ENCODE measurements at places on chromosomes 5 and 9. TPM values are rescaled to one million over a fixed set of nuclear protein-coding genes. Genes with fewer than 3 reads are reported as not detected.

GRCh38 chr9:85276741-85277140 is 465.0 kb downstream of the AGTPBP1 start:
- no peak for DNase-seq
- no peaks in the 10 kb centered on the region for H3K36me3 ChIP-seq
- no peak overlapping the region for H3K4me3 ChIP-seq
- H3K27me3 ChIP-seq: no peaks in the 10 kb centered on the region
- H3K4me1 ChIP-seq: no peaks in the 10 kb centered on the region
- no peak overlapping the region for H3K27ac ChIP-seq

The PPP6C gene
- 10.8 TPM for total RNA-seq

The IL5 gene
- total RNA-seq: not detected

The GDA gene
- not detected for total RNA-seq

DNA sequence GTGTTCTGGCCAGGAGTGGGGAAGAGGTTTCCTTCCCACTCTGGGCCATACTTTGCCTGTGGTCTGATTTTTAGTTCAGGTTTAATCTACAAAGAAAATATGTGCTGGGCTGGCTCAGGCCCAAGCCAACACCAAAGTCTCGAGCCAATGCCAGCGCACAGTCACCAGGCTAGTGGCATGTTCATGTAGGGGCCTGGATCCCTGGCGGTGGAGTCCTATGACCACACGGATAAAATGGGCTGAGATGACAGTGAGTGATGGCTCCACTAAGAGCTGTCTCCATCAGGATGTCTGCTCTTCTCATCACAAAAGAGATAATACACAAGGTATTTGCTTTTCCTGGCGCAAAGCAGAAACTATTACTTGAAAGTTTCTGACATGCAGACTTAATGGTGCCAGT is 92.9 kb upstream of the PTPN3 start:
- no peak overlapping the region for H3K4me3 ChIP-seq
- H3K4me1 ChIP-seq: no peaks in the 10 kb centered on the region
- no peak overlapping the region for H3K27ac ChIP-seq
- DNase-seq: no peak

- H3K4me3 ChIP-seq: no peak overlapping the region
- H3K27ac ChIP-seq: no peak overlapping the region
- DNase-seq: no peak
- H3K4me1 ChIP-seq: no peaks in the 10 kb centered on the region
- H3K36me3 ChIP-seq: no peaks in the 10 kb centered on the region
These were observed 432.3 kb upstream of the DAB2 start for GRCh38 chr5:39857041-39857440.

The IFNA21 gene
- total RNA-seq: not detected

- DNase-seq: no peak
- no peak overlapping the region for H3K27ac ChIP-seq
- no peak overlapping the region for H3K4me3 ChIP-seq
- no peaks in the 10 kb centered on the region for H3K36me3 ChIP-seq
- H3K4me1 ChIP-seq: no peaks in the 10 kb centered on the region
- no peaks in the 10 kb centered on the region for H3K27me3 ChIP-seq
These were observed 377.6 kb downstream of the BRINP1 start for GRCh38 chr9:118991366-118992285.

DNA sequence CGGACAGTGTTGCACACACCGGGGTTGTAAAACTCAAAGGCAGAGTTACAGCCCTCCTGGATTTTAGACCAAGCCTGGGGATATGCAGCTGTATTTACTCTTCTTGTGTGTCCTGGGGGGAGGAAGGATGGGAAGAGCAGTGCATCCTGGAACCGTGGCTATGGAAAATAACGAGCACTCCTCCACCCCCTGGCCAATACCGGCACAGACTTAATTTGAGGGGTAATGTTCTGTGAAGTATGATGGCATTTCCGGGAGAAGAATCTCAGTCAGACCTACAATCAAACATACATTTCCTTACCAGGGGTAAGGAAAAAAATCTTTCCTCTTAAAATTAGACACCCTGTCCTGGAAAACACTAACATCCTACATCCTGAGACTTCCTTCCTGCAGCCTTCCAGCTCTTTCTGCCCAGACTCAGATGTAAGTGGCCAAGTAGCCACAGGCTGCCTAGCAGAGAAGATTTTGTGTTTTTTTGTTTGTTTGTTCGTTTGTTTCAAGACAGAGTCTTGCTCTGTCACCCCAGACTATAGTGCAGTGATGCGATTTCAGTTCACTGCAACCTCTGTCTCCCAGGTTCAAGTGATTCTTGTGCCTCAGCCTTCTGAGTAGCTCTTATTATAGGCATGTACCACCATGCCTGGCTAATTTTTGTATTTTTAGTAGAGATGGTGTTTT is 11.0 kb upstream of the ERMP1 start:
- H3K4me3 ChIP-seq: peak overlapping the region; percentile 5
- peak overlapping the region; percentile 63 for H3K27ac ChIP-seq
- H3K4me1 ChIP-seq: peaks cover 57% of the 10 kb centered on the region
- H3K27me3 ChIP-seq: no peaks in the 10 kb centered on the region
- DNase-seq: peak; percentile 66

- H3K4me3 ChIP-seq: no peak overlapping the region
- H3K36me3 ChIP-seq: no peaks in the 10 kb centered on the region
- no peaks in the 10 kb centered on the region for H3K27me3 ChIP-seq
- peak; percentile 36 for DNase-seq
- H3K27ac ChIP-seq: peak overlapping the region; percentile 79
These were observed 11.9 kb downstream of the EEIG1 start for GRCh38 chr9:127968700-127969383.

DNA sequence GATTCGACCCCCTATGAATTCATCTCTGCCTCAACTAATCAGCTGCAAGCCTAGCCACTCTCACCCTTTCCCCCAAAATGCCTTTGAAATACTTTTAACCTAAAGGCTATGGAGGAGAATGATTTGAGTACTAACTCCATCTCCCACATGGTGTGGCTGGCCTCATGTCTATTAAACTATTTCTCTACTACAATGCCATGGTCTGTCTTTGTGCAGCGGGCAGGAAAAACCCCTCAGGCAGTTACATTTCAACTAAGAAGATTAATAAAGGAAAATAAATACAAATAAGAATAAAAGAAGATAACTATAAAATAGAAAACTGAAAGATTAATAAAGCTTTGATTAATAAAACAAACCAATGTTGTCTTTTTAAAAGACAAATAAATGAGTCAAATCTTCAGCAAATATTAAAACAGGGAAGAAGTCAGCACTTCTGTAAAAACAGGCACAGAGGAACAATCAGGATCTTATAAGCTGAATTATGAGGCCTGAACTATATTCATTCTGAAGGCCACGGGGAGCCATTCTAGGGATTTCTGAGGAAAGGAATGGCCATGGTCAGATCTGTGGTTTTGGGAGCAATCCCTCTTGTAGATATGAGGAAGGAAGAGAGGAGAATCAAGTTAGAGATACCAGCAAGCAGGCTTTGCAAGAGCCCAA is 116.1 kb upstream of the SLC12A2 start:
- no peak overlapping the region for H3K4me3 ChIP-seq
- DNase-seq: peak; percentile 72
- H3K27me3 ChIP-seq: no peaks in the 10 kb centered on the region
- peaks cover 23% of the 10 kb centered on the region for H3K4me1 ChIP-seq
- H3K27ac ChIP-seq: peak overlapping the region; percentile 94
- no peaks in the 10 kb centered on the region for H3K36me3 ChIP-seq

The PCDH12 gene
- total RNA-seq: 0.15 TPM

DNA sequence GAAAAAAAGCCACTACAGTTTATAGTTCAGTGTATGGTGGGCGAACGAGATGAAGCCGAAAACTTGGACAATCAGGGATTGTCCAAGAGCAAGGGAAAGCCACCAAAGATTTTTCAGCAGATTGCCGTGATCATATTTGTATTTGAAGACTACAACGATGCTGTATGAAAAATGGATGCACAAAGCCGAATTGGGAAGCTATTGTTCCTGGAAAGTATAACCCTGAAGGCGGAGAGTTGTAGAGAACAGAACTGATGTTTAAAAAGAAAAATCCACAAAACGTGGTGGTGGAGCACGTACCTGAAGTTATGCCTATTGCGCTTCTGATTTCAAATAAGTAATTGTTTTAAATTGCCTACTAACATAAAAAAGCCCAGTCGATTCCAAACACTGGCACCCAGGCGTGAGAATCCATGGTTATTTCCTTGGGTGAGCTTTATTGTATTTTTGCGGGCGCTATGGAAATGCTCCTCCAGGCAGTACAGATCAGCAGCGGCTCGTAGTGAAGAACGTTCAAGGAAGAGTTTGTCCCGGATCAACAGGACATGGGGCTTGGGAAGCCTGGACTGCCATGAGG is 772 bp upstream of the TARS1 start:
- DNase-seq: peak; percentile 8
- peaks cover 24% of the 10 kb centered on the region for H3K4me1 ChIP-seq
- peak overlapping the region; percentile 92 for H3K4me3 ChIP-seq

The FYB1 gene
- total RNA-seq: 1.1 TPM

The NR2F1 gene
- 88.4 TPM for total RNA-seq

- peaks cover 7% of the 10 kb centered on the region for H3K4me1 ChIP-seq
- no peaks in the 10 kb centered on the region for H3K27me3 ChIP-seq
- peak; percentile 61 for DNase-seq
- no peaks in the 10 kb centered on the region for H3K36me3 ChIP-seq
These were observed 75.9 kb upstream of the NR3C1 start for GRCh38 chr5:143479394-143479793.

The VCAN gene
- 6.7 TPM for total RNA-seq

DNA sequence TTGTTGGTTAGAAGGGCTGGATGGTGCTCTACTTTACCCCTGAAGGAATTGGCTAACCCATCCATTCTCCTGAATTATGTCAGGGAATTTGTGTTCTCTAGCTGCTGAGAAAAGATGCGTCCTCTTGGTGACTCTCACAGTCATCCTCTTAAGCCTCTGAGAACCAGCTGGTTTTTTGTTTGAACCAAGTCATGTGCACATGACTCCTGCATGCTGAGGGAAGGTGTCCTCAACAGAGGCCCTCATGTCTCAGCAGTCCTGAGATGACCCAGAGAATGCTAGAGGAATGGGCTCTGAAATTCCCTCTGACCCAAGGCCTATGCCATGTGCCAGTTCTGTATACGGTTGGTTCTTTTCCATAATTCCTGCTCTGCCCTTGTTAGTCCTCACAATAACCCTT is 10.4 kb upstream of the C5orf63 start:
- no peak overlapping the region for H3K27ac ChIP-seq
- H3K27me3 ChIP-seq: peaks cover 18% of the 10 kb centered on the region
- H3K36me3 ChIP-seq: no peaks in the 10 kb centered on the region

GRCh38 chr5:88507261-88507660 is 238.6 kb upstream of the TMEM161B start:
- no peaks in the 10 kb centered on the region for H3K27me3 ChIP-seq
- H3K27ac ChIP-seq: no peak overlapping the region

The ROPN1L gene
- 0.95 TPM for total RNA-seq

DNA sequence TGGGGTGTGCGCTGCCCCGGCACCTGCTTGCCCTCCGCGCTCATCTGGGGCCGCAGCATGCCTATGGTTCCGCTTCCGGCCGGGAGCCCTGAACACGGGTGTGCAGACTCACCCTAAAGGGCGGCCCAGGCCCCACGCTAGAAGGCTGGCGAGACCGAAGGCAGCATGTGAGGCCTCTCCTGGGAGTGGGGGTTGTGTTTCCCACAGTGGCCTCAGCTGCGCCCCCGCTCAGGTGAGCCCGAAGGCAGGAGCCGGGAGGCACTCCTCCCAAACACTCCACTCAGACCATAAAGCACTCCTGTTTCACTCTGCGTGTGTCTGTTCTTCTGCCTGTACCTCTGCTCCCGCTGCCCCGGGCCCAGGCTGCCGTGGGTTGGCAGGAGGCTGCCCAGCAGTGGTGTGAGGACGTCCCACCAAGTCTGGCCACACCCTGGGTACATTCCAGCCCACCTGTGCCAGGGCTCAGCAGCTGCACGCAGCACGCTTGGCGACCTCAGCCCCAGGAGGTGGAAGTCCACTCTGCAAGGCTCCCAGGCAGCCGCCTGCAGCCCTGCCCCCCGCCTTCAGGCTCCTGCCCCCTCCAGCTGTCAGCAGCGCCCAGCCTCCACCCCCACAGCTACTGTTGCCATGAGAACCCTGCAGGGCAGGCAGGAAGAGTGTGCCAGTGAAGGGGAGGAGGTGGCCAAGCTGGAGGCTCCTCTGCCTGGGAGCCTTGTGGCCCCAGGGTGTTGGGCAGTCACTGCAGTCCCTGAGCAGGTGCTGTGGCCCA is 1.2 kb upstream of the AJM1 start:
- DNase-seq: no peak
- H3K4me3 ChIP-seq: no peak overlapping the region
- peaks cover 10% of the 10 kb centered on the region for H3K4me1 ChIP-seq
- H3K27ac ChIP-seq: no peak overlapping the region
- H3K27me3 ChIP-seq: no peaks in the 10 kb centered on the region
- no peaks in the 10 kb centered on the region for H3K36me3 ChIP-seq

DNA sequence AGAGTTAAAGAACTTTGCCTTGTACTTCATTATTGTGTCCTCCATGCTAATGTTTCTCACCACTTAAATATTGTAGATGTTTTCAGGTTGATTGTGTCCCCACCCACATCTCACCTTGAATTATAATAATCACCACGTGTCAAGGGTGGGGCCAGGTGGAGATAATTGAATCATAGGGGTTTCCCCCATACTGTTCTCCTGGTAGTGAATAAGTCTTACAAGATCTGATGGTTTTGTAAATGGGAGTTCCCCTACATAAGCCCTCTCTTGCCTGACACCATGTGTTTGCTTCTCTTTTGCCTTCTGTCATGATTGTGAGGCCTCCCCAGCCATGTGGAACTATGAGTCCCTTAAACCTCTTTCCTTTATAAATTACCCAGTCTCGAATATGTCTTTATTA is 248.3 kb downstream of the FBXL7 start:
- no peak overlapping the region for H3K4me3 ChIP-seq
- H3K27me3 ChIP-seq: no peaks in the 10 kb centered on the region

- H3K27ac ChIP-seq: no peak overlapping the region
- no peak for DNase-seq
- no peaks in the 10 kb centered on the region for H3K36me3 ChIP-seq
- no peak overlapping the region for H3K4me3 ChIP-seq
These were observed 406.7 kb downstream of the MAN2A1 start for GRCh38 chr5:110096419-110096818.

DNA sequence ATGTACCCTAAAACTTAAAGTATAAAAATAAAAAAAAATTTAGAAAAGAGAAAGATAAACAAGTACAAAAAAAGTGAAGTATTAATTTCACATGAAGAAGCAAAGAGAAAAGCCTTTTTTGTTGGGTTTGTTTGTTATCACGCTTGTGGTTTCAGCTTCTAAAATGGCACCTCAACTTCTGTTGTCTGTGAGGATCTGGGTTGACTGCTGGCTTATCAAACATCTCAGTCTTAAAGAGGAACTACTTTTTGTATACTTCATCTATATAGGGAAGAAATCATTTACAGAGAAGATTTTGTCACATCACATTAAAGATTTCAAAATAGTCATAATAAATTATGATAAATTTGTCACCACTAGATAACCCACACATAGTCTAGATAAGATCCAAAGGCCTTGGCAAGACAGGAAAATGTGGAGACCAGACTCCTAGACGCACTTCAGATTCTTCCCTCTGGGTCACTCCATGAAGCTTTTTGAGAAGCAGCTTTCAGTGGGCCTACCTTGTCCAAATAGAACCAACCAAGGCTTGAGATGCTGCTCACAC is 8.8 kb upstream of the ADGRV1 start:
- H3K27me3 ChIP-seq: no peaks in the 10 kb centered on the region
- no peak overlapping the region for H3K4me3 ChIP-seq
- H3K27ac ChIP-seq: no peak overlapping the region
- H3K4me1 ChIP-seq: peaks cover 28% of the 10 kb centered on the region
- H3K36me3 ChIP-seq: no peaks in the 10 kb centered on the region

GRCh38 chr9:33177086-33177485 is 9.9 kb upstream of the B4GALT1 start:
- no peak overlapping the region for H3K4me3 ChIP-seq
- no peaks in the 10 kb centered on the region for H3K36me3 ChIP-seq
- peaks cover 9% of the 10 kb centered on the region for H3K4me1 ChIP-seq

- no peaks in the 10 kb centered on the region for H3K4me1 ChIP-seq
- H3K27ac ChIP-seq: no peak overlapping the region
- H3K27me3 ChIP-seq: no peaks in the 10 kb centered on the region
- no peak for DNase-seq
- no peaks in the 10 kb centered on the region for H3K36me3 ChIP-seq
These were observed 6.8 kb downstream of the GZMK start for GRCh38 chr5:55030676-55031369.

Measured in PC-3 (cell line).